ENCODE measurements at places on chromosomes 1 and 21.

DNA sequence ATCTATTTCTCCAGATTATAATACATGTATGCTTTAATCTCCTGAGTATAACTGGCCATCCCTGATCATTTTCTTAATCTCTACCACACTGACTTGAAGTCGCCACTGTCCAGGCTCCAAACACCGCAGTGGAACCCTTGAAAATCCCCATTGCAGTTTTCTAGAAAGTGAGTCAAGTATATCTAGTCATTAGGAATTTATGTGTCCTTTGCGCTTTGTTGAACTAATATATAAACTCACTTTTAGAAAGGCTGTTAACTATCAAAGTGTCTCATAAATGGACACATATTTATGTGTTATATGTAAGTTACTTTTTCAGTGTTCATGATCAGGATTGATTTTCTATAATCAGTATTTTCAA, 211.5 kb downstream of the PATJ start:
- no peak for DNase-seq

DNA sequence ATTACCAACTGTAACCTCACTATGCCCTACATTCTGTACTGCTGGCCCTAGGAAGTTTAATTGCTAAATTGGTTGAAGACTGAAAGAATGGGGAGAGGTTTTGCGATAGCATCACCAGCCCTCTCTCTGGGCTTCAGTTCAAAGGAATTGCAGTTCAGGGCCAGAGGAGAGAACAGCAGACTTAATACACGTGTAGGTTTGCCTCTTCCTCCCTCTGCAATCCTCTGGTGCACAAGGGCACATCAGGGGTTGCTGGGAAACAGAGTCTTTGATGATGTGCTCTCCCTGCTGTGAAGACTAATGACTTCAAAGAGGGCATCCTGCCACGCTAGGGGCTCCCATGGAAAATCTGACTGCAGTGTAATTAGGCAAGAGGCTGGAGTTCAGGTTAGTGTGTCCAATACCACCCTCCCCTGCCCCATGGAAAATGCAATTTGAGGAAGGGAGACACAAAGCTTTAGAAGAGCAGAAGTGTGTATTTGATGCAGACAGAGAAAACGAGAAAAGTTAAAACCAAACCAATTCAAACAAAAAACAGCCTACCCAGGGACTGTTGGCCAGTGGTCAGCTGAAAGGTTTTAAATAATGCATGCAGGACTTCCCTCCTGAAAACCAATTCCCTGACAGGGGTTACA, 167.9 kb downstream of the ASTN1 start:
- DNase-seq, result no peak

GRCh38 chr1:93459126-93459525, 11.2 kb downstream of the FNBP1L start:
- no peak for DNase-seq

DNA sequence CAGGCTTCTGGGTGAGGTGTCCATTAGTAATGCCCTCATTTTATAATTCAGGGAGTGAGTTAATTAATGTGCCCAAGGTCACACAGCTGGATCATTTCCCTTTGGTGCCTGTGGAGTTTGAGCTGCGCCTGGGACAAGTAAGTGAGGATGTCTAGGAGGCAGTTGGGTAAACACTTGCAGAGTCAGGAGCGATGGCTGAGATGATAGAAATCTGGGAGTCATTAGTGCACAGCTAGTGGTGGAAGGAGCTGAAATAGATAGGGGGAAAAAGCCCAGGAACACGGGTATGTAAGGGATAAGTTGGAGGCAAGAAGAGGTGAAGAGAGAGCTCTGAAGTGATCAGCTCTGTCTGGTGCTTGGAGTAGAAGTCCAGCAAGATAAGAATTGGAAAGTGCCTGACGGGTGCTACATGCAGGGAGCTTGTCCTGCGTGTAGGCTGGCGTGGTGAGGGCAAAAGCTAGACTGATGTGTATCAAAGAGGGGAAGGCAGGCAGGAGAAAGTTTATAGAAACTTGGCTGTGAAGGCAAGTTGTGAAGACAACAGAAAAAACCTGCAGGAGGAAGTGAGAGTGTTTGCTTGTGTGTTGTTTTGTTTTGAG, 1.7 kb upstream of the SCAF4 start:
- DNase-seq, result no peak

DNA sequence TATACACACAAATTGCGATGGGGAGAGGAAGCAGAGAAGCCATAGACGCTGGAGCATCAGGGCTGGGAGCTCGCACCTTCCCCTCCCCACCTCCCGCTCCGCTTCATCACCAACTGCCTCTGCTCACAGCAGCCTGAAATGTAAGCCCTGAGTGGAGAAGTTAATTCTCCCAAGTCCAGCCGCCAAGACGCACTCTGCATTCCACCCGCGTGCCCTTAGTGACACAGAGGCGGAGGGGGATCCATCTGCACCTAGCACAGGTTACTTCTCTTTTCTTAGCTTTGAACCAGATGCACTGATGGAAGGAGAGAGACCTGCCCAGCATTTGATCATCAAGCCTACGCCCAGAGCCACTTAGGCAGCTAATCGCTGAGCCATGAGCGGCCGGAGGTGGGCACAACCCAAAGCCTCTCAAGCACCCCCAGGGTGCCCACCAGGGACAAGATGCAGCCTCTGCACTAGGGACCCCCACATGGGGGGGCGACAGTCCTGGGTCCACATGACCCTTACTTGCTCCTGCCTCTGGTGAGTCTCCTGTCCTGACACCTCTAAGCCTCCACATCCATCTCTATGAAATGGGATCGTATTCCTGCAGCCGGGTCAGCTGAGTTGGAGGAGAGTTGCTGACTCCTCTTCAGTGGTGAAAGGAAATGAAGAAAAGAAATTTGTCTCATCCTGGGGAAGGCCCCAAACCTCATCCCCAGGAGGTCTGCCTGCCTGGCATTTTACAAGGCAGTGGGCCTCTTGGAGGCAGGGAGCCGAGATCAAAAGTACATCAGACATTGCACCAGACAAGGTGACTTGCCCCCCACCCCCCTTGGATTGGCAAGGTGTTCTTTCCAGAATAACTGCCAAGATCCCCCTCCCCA, 316.2 kb downstream of the MATN1 start:
- DNase-seq, result no peak
